ENCODE measurements at places on chromosomes 6 and 20.

DNA sequence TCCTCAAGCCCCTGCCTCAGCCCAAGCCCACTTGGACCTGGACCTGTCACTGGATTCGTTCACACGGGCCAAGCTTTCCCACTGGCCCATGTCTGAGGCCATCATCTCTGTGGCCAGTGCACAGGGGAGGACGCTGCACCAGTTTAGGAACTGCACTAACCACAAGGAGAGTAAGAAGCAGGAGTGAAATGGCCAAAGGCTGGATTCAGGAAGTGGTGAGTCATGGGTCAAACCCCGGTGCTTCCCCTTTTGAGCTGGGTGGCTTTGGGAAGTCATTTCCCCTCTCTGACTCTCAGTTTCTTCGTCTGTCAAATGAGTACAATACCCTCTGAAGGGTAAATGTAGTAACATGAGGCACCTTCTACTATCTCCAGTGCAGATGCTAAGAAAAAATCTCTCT lies 87.9 kb downstream of the CD40 start:
- no peak for DNase-seq

DNA sequence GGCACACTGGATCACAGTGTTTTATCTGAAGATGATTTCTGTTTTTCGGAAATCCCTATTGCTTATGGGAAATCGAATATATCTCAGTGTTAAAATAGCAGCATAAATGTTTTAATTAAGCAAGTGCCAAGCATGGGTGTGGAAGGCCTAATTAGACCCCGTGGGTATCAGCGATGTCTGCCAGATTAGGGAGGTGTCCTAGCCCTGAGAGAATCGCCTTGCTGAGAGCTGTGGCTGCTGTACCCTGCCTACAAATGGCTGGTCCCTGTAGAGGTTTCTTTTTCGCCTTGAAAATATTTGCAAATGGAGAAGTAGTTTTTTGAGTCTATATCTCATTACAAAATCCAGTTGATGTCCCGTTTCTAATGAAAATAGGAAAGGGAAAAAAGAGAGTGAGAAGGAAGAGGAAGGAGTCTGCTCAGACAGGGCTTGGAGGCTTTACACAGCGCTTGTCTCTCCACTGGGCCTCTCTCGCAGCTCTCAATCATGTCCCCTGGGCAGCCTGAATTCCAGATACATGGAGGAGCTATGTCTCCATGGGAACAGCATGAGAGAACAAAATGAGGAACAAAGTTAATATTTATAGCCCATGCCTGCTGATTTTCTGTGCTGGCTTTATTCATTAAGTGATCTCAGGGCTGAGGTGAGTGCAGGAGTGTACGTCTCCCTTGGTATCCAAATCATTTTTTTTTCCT lies 35.2 kb upstream of the BCLAF1 start:
- no peak for DNase-seq

DNA sequence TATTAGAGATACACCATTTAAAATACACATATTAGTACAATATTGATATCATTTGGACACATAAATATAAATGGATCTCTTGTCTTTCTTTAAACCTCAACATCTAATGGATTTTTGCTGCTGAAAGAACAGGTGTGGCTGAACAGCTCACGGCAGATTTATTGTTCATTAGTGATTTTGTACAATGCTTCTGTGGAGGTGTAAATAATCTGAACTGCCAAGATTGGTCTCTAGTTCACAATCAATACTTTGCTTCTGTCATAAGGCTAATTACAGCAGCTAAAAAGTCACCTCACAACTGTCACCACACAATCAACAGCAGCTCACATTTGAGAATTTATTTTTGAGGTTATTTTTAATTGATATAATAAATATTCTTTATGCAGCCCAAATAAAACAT lies 162.0 kb upstream of the SIM1 start:
- no peak for DNase-seq

- no peak for DNase-seq
Measured at GRCh38 chr20:38569747-38570525, 11.1 kb upstream of the ADIG start.

GRCh38 chr6:111972745-111973117 lies 81.2 kb upstream of the CCN6 start:
- DNase-seq, result no peak
